ENCODE measurements at places on chromosomes 11 and 22. TPM values are rescaled to one million over a fixed set of nuclear protein-coding genes. Genes with fewer than 3 reads are reported as not detected.

DNA sequence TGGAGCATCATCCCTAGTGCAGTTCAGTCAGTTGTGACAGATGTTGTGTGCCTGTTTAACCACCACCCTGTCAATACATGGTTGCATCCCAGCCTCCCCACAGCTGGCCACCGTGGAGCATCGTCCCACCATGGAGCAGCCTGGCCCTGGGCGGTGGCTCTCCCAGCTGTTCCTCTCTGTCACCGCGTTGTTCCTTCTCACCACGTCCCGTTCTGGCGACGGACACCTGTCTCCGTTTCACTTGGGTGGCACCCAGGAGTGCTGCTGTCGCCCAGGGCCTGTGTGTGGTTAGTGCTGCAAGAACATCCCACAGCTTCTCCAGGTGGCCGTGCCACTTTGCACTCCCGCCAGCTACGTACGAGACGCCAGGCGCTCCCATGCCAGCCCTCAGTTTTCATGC, 26.5 kb downstream of the MUC6 start:
- no peak for DNase-seq

- no peak for DNase-seq
These were observed 103.9 kb downstream of the SEZ6L start for GRCh38 chr22:26273011-26273675.

- DNase-seq = no peak
These were observed 12.1 kb upstream of the BAIAP2L2 start for GRCh38 chr22:38122616-38123015.

DNA sequence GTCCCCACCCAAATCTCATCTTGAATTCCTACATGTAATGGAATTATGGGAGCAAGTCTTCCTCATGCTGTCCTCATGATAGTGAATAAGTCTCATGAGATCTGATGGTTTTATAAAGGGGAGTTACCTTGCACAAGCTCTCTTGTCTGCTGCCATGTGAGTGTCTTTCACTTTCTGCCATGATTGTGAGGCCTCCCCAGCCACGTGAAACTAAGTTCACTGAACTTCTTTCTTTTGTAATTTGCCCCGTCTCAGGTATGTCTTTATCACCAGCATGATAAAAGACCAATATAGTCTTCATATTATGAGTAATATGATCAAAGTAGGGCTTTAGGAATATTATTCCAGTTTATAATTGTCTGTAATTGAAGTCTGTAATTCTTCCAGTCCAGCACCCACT, 86.3 kb upstream of the ANO5 start:
- no peak for DNase-seq

DNA sequence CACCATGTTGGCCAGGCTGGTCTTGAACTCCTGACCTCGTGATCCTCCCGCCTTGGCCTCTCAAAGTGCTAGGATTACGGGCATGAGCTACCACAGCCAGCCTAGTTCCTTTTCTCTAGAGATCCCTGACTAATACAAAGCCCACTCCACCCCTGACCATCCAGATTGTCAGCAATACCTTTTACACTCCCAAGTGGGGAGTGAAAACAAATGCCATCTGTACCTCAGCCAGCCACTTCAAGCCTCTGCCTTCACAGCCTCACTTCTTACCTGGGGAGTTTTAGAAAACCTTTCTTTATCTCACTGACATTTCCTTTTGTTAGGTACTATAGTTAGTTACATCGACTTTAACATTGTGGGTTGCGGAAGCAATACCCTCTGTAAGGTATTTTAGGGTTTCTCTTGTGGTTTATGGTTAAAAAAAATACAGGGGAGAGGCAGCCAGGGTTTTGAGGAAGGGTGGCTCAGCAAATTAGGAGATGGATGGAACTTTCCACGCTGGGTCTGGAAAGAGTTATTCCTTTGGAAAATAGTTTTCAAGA, 8.9 kb downstream of the TOM1 start:
- DNase-seq = no peak

DNA sequence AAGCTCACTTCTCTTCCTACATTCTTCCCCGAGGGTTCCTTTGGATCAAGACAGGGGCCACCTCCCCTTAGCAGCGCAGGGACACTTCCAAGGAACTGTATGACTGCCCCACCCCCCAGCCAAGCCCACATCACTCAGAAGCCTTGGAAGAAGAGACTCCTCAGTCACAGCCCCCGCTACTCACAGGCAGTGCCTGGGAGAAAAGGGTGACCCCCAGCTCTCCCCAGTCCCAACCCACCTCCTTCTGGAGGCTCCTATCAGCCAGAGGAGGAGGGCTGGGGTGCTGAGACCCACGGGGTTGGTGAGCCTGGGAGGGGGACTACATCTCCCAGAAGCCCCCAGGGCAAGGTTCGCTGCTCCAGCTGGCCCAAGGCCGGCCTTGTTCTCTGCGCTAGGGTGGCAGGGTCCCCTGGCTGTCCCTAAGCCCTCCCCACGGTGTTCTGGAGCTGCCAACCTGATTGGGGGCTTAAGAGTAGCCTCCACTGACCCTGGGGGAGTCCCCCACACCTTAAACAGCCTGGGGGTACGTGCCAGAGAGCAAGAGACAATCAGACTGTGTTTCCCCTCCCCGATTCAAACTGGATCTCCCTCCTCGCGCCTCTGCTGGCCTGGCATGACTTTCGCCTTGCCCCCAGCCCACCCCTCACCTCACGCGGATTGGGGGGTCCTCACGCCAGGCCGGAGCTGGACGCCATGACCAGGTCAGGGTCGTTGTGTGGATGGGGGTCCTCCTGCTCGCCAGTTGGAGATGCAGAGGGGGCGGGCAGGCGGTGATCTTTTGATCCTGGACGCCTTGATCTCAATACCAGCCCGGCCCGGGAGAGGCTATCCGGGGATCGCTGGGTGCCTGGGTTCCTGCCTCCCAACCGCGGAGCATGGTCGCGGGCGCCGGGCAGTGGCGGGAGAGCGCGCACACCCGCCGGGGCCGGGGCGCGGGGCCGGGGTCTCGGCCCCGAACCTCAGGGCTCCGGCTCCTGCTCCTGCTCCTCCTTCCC, 838 bp downstream of the BCL9L start:
- peak; percentile 74 for DNase-seq

DNA sequence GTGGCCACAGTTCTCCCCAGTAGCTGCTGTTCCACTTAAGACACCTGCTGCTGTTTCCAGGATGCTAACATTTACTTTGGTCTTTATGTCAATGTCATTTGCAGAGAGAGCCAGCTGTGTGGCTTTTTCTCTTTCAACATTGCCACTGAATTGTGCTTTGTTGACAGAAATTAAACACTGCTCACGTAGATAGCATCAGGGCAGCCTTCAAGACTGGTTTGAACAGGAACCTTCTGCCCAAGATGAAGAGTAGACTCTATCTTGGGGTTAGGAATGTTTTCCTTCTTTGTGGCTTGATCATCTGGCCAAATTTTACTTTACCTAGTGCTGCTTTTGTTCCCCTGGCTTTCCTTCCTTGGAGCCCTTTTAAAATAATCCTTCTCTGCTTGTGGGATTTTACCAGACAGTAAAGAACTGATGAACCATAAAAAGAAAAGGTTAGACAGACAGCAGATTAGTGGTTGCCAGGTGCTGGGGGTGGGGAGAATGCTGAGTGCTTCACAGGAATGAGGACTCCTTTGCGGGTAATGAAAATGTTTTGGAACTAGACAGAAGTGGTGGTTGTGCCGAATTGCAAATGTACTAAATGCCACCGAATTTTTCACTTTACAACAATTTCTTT, 22.7 kb upstream of the XBP1 start:
- peak; percentile 47 for DNase-seq

- no peak for DNase-seq
These were observed 8.0 kb downstream of the ARFGAP3 start for GRCh38 chr22:42848941-42849550.

- DNase-seq = no peak
These were observed 6.4 kb upstream of the TTLL8 start for GRCh38 chr22:50064453-50064852.

DNA sequence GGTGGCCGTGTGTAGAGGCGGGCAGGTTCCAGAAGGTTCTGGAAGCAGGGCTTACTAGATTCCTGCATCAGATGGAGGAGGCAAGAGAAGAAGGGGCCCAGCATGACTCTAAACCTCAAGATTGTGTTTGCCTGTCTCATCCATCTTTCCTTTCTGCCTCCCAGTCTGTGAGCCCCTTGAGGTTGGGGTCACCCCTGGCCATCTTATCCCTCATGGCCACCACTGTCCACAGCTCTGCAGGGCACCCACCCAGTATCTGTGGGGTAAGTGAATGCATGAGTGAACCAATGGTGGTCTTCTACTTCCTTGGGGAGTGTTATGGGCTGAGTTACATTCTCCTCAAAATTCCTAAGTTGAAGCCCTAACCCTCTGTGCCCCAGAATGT, 79.3 kb downstream of the MYEOV start:
- DNase-seq = no peak

GRCh38 chr11:26088391-26088790, 243.5 kb upstream of the ANO3 start:
- DNase-seq = no peak

- peak; percentile 70 for DNase-seq
These were observed 41.7 kb downstream of the THAP12 start for GRCh38 chr11:76339221-76339620.

GRCh38 chr22:26756675-26757293, 99.4 kb downstream of the MIAT start:
- DNase-seq = peak; percentile 36

The UCP3 gene
- total RNA-seq = 1.1 TPM

The KRTAP5-1 gene
- total RNA-seq = not detected

The OR6A2 gene
- total RNA-seq = 0.08 TPM

The IL17REL gene
- 0.31 TPM for total RNA-seq

The SEPTIN3 gene
- total RNA-seq = 0.43 TPM

The IGSF9B gene
- total RNA-seq = 2.3 TPM

Measured in left colon (tissue), 2 donors.